SJSA1 (cell line): ENCODE measurements at places on chromosomes 12 and 14. TPM values are rescaled to one million over a fixed set of nuclear protein-coding genes. Genes with fewer than 3 reads are reported as not detected.

CLEC4D gene
- not detected in 2 replicates for total RNA-seq

ASCL1 gene
- total RNA-seq, result not detected in 2 replicates

DNA sequence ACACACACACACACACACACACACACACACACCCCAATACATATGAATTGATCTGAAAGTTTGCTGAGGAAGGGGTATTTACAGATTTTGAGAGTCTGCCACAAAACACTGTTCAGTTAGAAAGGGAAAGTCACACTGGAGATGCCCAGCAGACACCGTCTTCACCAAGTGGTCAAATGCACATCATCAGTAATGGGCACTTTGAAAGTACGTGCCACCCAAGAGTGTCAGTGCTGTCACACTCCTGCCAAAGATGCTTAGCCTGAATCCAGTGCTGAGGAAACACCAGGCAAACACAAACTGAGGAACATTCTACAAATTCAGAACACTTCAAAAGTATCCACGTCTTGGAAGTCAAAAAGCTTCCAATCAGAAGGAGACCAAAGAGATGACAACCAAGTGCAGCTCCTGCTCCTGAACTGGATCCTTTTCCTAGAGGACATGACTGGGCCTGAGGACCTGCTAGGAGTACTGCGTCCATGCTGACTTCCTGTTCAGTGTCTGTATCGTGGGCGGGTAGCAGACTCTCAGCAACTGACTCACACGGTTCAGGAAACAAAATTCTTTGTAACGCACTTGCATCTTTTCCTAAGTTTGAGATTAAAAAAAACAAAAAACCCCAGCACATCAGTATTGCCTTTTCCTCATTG lies 18.6 kb downstream of the PSMC1 start:
- H3K4me1 ChIP-seq, result peaks cover 29% of the 10 kb centered on the region
- no peaks in the 10 kb centered on the region for H3K27me3 ChIP-seq
- DNase-seq, result peak; percentile 62
- H3K36me3 ChIP-seq, result peaks cover 71% of the 10 kb centered on the region

GRCh38 chr12:110104188-110105094 lies 19.7 kb upstream of the IFT81 start:
- H3K36me3 ChIP-seq, result no peaks in the 10 kb centered on the region
- no peak overlapping the region for H3K27ac ChIP-seq
- no peak overlapping the region for H3K4me3 ChIP-seq
- H3K4me1 ChIP-seq, result peaks cover 23% of the 10 kb centered on the region
- no peaks in the 10 kb centered on the region for H3K27me3 ChIP-seq

DNA sequence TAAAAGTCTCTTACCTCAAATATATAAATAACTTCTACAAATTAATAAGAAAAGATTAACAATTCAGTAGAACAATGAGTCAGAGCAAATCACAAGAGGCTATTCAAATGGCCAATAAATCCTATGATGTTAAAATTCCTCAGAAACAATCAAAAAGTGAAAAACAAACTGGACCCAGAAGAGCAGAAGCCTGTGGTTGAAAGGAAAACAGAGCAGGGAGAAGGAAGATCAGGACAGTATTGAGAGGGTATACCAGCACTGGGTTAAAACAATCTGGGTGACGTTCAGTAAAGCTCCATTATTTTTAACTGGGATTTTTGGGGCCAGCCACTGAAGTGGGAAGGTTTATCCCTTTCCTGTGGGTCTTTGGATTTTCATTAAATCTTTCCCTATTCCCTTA lies 39.7 kb upstream of the PCED1B start:
- H3K27me3 ChIP-seq, result no peaks in the 10 kb centered on the region
- H3K4me1 ChIP-seq, result 0 out of 2 replicates have a peak, but pooled peaks cover 4% of the 10 kb centered on the region
- no peak overlapping the region for H3K4me3 ChIP-seq

GRCh38 chr12:120242971-120243699 lies 22.4 kb downstream of the PXN start:
- no peak overlapping the region for H3K27ac ChIP-seq
